ENCODE measurements at places on chromosomes 2 and 18.

GRCh38 chr2:11611251-11611650 lies 58.7 kb downstream of the NTSR2 start:
- no peak for DNase-seq

GRCh38 chr2:101961338-101962191 lies 30.2 kb upstream of the IL1R2 start:
- DNase-seq = no peak

GRCh38 chr2:134875309-134875708 lies 36.9 kb downstream of the ACMSD start:
- no peak for DNase-seq

DNA sequence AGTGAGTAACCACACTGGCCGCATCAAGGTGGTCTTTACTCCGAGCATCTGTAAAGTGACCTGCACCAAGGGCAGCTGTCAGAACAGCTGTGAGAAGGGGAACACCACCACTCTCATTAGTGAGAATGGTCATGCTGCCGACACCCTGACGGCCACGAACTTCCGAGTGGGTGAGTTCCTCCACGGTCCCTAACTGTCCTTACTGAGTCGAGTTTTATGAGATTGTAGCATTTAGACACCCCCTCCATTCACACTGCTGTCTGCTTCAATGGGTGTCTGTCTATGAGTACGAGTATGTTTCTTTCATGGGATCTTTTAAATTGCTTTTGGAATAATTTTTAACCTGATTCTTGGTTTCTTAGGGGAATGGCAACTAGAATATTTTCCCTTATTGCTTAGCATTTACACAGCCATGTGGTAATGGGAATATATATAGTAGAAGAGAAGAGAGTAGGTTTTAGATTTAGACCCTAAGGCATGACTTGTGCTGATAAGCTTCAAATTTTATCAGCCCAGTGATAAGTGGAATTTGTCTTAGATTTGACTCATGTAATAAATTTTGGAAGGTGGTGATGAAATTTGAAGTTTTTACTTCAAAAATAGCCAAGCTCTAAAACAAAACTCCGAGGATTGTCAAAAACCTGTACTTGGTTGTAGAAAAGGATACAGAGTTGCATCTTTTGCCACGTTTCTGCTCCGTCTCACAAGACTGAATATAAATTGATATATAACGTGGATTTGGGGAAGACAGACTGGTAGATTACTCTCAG lies 188.2 kb downstream of the LTBP1 start:
- no peak for DNase-seq

GRCh38 chr2:236862961-236863728 lies 222.5 kb upstream of the COPS8 start:
- DNase-seq = no peak

GRCh38 chr18:48123324-48123723 lies 192.9 kb upstream of the SMAD2 start:
- no peak for DNase-seq

- DNase-seq = no peak
These were observed 2.3 kb upstream of the GTF3C3 start for GRCh38 chr2:196801674-196802261.

DNA sequence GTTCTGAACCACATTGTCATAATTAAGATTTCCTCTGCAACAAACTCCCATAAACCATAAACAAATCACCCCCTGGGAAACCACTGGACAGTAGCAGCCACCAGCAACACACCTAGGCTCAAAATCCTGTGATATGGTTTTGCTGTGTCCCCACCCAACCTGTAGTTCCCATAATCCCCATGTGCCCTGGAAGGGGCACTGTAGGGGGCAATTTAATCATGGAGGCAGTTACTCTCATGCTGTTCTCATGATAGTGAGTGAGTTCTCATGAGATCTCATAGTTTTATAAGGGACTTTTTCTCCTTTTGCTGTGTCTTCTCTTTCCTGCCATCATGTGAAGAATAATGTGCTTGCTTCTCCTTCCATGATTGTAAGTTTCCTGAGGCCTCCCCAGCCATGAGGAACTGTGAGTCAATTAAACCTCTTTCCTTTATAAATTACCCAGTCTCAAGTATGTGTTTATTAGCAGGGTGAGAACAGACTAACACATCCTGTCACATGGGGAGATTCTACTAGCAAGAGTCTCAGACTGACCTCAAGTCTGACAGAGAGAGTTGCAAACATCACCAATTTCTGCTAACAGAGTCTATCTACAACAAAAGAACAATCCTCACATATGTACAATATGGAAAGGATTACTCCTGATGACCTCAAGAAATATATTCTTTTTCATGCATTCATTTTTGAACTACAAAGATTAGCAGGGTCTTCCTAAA lies 182.6 kb downstream of the GRB14 start:
- DNase-seq = no peak

GRCh38 chr18:3350566-3351527 lies 88.9 kb downstream of the MYL12B start:
- no peak for DNase-seq

GRCh38 chr2:149388120-149388816 lies 57.9 kb downstream of the LYPD6 start:
- no peak for DNase-seq

- no peak for DNase-seq
These were observed 419.0 kb downstream of the FBXO15 start for GRCh38 chr18:73728657-73729056.

- no peak for DNase-seq
These were observed 92.8 kb downstream of the HDAC4 start for GRCh38 chr2:239307921-239308613.

GRCh38 chr2:235539773-235540172 lies 45.9 kb downstream of the AGAP1 start:
- no peak for DNase-seq

DNA sequence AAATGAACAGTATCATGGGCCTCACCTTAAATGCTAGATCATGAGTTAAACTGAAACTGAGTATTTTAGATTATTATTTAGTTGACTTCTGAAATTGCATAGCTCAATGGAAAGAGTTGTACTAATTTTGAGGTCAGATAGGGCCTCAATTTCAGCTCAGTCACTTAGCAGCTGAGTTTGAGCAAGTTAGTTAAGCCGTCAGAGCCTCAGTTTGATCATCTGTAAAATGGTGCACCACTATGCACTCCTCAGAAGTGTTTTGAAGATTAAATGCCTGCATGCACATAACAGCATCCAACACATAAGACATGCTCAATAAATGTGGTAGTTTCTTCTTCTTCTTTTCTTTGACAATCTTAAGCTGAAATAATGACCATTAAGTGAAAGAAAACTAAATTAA lies 38.2 kb upstream of the ASNSD1 start:
- no peak for DNase-seq

Data from activated CD4-positive, alpha-beta T cell treated with anti-CD3 and anti-CD28 coated beads, Interleukin-2, amount 50 U/mL, for 4 hours (primary cell).